Activated naive CD8-positive, alpha-beta T cell treated with anti-CD3 and anti-CD28 coated beads, Interleukin-2, amount 50 U/mL, for 16 hours (primary cell): ENCODE measurements at places on chromosomes 4 and X.

DNA sequence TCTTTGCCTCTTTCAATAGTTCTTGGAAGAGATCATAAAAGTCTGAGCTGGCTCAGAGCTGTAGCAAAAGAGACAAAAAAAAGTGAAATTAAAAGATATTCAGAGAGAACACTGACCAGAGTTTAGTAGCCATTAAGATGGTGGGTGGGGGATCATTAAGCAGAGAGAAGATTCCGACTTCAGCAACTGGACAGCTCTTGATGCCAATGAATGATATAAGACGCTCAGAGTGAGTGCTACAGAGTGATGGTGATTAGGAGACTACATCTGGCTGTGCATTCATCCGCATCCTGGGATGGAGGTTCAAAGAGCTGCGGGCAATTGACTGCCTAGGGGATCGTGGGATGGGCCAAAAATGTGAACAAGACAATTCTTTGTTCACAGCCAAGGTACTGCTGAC lies 178.5 kb downstream of the PACRGL start:
- no peak for DNase-seq

GRCh38 chr4:184056877-184057276 lies 151.8 kb downstream of the STOX2 start:
- DNase-seq = no peak

GRCh38 chr4:55732864-55733263 lies 86.7 kb upstream of the EXOC1L start:
- DNase-seq = no peak

DNA sequence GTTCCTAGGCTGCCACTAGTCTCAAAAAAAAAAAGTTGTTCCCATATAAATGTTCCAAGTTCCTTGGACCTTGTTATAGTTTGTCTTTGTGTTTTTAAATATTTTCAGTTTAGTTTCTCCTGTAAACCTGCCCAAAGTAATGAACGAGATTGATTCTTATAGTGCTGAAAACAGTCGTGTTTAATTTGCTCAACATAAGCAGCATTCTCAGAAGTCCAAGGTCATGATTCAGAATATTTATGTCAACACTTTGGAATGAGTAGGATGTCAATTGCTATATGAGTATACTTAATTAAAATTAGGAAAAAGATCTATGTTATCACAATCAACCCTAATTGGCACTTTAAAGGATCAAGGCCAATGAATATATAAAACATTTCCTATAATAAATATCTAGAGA lies 510.9 kb downstream of the PPP4R3C start:
- DNase-seq = no peak

GRCh38 chrX:26352891-26353430 lies 137.0 kb downstream of the MAGEB5 start:
- no peak for DNase-seq

GRCh38 chr4:114161809-114162208 lies 182.4 kb upstream of the ARSJ start:
- DNase-seq = no peak

DNA sequence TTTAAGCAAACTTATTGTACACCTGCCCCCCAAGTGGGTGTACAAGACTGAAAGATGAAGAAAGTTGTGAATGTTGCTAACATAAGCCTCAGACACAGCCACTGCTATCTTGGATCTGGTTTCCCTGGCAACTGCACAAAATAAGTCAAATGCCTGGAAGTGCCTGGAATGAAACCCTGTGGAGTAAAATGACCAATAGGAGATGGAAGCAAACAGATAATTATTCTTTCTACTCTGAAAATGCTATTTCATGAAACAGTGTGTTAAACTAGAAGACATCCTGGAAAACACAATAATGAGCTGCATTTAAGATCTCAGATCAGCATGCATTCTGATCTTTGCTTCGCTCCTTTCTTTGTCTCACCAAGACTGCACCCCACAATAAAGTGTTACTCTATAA lies 1016.0 kb downstream of the ARAP2 start:
- DNase-seq = no peak

- no peak for DNase-seq
Measured at GRCh38 chr4:152780267-152780778, 569 bp downstream of the ARFIP1 start.

- DNase-seq = no peak
Measured at GRCh38 chr4:80225595-80225994, 28.3 kb downstream of the PRDM8 start.

GRCh38 chr4:384311-385010 lies 46.8 kb downstream of the ZNF141 start:
- DNase-seq = no peak

GRCh38 chrX:39011454-39012221 lies 210.4 kb downstream of the MID1IP1 start:
- no peak for DNase-seq

DNA sequence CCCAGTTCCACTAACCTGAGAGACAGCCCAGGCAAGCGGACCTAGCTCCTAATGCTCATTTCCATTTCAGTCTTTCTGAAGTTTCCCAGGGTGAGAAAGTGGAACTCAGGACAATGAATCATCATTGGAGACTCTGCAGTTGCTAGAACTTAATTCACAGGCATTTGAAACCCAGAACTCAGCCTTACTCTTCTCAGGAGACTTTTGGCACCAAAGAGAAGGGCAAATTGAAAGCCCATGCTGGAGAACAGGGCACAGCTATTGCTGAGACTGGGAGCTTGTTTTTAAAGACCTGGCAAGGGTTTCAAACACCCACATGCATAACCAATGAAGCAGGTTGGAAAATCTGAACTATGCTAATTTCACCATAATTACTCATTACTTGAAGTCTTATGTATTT lies 36.0 kb downstream of the BST1 start:
- no peak for DNase-seq

DNA sequence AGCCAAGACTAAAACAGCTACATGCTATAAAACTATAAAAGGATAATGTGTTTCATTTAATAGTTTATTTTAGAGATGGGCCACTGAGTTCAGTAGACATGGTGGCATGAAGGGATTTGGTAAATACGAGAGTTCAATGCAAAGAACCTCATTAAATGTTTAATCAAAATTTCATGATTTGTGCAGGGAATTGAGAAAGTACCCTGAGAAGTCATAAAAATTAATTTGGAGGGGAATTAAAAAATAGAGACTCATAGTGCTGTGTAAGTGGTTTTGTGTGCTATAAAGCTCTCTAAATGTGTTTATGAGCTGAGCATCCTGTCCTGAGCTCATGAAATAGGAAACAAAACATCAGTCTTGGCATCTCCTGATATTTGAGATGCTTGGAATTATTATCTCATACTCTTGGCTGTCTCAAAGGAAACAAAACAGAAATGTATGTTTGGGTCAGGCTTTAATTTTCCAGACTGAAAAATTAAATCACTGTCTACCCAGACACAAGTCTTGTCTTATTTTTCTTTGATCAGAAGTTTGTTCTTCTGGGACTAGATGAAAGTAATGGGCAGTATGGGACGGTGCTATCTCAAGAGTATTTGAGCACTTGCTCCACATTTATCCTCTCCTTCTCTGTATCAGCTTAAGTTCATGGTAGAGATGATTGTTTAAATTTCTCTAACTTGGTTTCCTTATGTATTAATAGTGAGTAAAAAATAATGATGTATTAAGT lies 38.0 kb upstream of the EMCN start:
- no peak for DNase-seq

GRCh38 chrX:12948495-12948894 lies 26.4 kb upstream of the TMSB4X start:
- no peak for DNase-seq

GRCh38 chr4:8917321-8917811 lies 45.7 kb upstream of the HMX1 start:
- DNase-seq = no peak

GRCh38 chrX:129634541-129634940 lies 20.2 kb downstream of the APLN start:
- DNase-seq = no peak

DNA sequence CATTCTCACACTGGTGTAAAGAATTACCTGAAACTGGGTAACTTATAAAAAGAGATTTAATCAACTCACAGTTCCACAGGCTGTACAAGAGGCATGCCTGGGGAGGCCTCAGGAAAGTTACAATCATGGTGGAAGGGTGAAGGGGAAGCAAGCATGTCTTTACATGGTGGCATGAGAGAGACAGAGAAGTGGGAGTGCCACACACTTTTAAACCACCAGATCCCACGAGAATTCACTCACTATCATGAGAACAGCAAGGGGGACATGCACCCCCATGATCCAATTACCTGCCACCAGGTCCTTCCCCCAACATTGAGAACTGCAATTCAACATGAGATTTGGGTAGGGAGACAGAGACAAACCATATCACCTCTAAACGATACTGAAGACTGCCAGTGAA lies 23.0 kb downstream of the EPGN start:
- no peak for DNase-seq

- no peak for DNase-seq
Measured at GRCh38 chr4:186095406-186095805, 9.1 kb upstream of the FAM149A start.

DNA sequence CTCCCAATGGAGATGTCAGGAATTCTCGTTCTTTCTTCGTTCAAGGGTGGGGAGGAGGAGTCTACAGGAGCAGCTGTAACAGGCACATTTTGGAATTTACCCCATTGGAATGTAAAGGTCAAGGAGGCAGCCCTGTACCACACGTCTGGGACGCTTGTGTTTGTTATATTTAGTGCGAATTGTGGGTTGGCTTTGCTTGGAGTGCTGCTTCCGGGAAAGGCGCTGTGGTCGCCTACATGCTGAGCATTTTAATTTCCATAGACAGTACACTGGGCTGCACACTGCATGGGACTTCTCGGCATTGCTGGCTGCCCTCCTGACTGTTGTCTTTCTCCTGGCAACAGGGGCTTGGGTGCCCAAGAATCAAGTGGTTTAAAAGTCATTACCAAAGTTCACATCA lies 12.8 kb downstream of the GYG2 start:
- no peak for DNase-seq
